Activated T-cell treated with anti-CD3 and anti-CD28 coated beads, Interleukin-2, amount 50 U/mL, for 24 hours (primary cell): ENCODE measurements at places on chromosomes 6 and 20.

- no peak for DNase-seq
These were observed 32.1 kb downstream of the SMLR1 start for GRCh38 chr6:130859161-130859867.

- no peak for DNase-seq
These were observed 131.1 kb downstream of the KIF13A start for GRCh38 chr6:17856306-17856705.

DNA sequence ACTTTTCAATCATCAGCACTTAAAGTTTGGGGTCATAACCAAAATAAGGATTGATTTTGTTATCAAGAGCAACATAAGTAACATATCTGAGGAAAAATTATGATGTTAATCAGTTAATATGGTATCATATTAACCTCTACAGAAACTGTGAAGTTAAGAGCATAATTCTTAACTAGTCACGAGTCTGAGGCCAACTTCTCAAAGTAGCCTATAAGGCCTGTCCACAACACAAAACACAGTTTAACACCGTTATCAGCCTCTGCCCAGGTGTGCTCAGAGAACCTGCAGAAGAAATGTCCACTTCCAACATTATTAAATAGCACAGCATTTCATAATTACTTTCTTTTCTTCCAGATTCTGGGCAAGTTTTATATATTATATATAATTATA lies 1.1 kb downstream of the STX7 start:
- DNase-seq = no peak

DNA sequence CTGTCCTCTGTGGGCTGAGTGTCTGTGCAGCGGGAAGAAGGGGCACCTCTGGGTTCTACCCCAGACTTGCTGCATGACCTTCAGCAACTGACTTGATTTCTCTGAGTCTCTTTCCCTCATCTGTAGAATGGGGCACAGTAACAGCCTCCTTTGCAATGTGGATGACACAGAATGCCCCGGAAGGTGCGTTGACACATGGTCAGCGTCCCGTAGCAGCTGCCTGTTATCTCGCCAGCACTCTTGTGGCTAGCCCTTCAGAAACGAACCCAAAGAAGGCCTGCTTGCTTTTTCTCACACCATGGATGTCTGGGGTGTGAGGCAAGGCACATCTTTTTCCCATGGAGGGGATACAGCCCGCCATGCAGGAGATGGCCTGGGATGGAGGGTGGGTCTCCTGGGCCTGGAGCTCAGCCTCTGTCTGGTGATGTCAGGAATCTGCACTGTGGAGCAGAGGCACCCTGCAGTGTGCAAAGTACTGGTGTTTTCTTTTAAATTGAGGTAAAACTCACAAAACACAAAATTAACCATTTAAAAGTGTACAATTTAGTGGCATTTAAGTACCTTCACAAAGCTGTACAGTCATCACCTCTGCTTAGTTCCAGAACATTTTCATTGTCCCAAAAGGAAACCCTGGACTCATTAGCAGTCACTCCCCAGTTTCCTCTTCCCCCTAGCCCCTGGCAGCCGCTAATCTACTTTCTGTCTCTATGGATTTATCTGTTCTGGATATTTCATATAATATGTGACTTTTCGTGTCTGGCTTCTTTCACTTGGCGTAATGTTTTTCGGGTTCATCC lies 59.8 kb upstream of the FAM83D start:
- no peak for DNase-seq

GRCh38 chr6:55642366-55642765 lies 63.4 kb upstream of the HMGCLL1 start:
- no peak for DNase-seq

- DNase-seq = peak; percentile 68
These were observed 5.0 kb downstream of the BRD2 start for GRCh38 chr6:32973144-32974015.

DNA sequence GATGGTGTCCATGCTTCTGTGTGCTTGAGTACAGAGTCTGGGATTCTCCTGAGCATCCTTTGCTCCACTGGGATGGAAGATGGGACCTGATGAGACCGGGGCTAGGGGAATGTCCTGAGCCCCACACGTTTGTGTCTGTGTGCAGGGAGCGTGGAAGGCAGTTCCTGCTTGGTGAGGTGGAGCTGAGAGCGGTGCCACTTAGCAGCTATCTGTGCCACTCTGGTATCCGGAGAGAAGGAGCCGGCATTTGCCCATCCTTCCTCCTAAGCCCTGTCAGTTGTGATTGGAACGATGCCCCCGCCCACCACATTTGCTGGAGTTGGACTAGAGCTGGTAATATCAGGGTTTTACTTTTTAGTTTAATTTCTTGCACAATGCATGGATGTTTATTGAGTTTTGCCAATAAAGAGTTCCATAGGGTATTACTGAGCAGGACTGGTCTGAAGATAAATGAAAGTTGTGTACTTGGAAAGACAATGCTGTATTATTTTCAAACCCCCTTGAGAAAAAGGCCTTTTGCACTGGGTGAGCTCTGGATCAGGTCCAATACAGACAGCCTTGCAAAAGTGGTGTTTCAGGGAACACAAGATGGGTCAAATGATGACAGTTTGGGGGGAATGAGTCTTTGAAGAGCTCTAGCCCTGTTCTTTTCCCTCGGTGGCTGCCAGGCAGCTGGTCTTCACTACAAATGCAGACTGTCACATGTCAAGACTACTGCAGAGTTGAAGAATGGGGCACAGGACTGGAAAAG lies 130.8 kb downstream of the SYCP2 start:
- DNase-seq = no peak

DNA sequence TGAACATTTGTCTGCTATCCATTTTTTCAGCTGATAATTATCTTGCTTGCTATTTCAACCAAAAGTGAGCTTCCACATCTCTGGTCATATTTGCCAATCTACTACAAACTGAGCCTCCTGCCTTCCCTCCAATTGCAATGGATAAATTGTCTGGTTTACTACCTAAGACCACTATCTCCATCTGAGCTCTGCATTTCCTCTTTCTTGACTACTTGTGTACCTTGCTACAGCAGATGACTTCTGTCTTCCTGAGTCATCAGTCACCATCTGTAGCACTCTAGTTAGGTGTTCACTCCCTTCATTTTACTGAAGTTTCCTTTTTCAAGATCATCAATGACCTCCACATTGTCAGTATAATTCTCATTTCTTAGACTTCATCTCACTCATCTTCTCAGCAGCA lies 33.5 kb upstream of the PHIP start:
- DNase-seq = no peak

DNA sequence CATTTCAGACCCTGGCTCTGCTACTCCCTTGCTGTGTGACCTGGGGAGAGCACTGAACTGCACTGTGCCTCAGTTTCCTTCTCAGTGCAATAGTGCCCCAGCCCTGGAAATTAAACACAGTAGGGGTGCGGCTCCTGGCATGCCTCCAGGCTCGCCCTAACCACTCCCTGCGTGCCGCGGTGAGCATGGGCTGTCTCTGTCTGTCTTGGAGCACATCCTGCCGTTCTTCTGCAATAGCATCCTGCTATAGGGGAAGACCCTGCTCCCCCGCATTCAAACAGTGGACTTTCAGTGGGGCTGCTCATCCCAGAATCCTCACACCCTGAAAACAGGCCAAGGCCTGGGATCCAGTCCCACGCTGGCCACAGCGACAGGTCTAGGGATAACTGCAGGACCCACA lies 129.5 kb downstream of the FOXC1 start:
- DNase-seq = no peak

GRCh38 chr6:167750956-167751358 lies 75.8 kb upstream of the AFDN start:
- no peak for DNase-seq

GRCh38 chr6:19818805-19819204 lies 18.4 kb upstream of the ID4 start:
- DNase-seq = no peak

DNA sequence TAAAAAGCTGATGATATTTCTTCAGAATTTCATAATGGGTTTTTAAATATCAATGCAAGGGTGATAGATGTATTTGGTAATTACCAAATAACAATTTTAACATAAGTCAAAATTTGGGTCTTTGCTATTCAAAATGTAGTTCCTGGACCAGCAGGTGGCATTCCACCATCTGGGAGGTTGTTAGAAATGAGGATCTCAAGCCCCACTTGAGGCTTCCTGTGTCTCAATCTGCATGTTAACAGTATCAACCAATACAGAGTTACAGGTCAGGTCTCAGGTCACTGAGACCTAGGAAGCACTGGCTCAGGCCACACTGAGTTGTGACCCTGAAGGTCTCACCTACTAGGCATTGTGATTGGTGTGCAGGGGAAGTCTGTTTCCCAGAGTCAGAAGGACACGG lies 57.2 kb upstream of the MTRF1L start:
- no peak for DNase-seq

- no peak for DNase-seq
These were observed 102.3 kb upstream of the TBX18 start for GRCh38 chr6:84866715-84867114.

- DNase-seq = no peak
These were observed 1420.0 kb upstream of the EYS start for GRCh38 chr6:67127041-67127440.

DNA sequence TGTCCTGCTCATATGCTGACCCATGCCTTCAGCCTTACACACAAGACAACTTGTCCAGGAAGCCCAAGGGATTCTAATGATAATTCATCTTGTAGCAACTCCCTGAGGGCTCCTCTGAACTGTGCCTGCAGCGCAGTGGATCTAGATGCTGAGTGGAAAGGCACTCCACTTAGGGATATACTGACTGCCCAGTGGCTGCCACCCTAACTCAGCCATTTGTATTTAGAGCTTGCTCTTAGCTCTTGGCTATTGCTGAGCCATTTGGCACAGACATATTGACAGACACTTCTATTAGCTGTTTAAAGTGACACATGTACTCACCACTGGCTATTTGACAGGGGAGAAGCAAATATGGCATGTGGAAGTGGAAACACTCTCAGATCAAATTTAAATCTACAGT lies 278.3 kb upstream of the SGK1 start:
- no peak for DNase-seq

DNA sequence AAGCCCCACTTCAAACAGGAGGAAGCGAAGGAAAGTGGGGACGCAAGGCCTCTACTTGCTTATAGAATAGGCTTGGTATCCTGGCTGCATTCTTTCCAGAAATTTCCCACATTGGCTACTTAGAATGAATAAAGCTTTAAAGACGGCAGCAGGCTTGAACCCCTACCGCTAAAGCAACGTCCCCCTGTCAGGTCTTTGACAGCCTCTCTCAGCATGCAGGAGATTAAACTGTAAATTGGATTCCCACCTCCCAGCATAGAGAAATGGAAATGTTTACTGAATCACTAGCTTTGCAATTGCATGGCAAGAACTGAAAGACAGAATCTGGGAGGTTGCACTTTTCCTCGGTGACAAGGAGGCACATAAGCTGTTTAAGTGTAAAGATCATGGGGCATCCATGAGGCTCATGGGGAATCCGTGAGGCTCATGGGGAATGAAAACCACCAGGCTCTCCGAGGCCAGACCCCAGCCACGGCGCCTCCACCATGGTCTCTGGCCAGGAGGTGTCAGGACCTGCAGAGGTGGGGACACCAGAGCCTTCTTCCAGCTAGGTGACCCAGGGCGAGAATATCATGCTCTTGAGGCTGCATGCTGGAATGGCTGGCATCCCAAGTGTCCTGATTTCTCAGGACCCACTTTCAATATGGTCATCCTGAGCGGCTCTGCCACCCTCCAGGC lies 10.3 kb downstream of the LEMD2 start:
- no peak for DNase-seq

DNA sequence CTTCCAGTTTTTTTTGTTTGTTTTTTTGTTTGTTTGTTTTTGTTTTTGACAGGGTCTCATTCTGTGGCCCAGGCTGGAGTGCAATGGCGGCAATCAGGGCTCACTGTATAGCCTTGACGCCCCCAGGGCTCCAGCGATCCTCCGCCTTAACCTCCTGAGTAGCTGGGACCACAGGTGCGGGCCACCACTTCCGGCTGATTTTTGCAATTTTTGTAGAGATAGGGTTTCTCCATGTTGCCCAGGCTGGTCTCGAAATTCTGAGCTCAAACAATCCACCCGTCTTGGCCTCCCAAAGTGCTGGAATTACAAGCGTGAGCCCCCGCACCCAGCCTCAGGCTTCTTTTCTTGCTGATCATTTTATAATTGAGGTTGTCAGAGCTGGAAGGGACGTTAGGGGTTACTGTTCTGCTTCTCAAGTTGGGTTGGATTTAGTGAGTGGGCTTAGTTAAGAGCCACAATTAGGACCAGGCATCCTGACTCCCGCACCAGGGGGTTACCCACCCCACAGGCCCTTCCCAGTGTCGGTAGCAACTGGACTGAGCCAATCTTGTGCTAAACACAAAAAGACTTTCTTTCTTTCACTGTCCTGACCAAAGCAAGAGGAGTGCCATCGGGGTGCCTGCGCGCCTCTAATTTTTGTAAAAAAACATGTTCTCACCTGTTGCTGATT lies 13.1 kb upstream of the ZSCAN9 start:
- DNase-seq = no peak

- no peak for DNase-seq
These were observed 9.1 kb downstream of the SNTA1 start for GRCh38 chr20:33434434-33434833.

DNA sequence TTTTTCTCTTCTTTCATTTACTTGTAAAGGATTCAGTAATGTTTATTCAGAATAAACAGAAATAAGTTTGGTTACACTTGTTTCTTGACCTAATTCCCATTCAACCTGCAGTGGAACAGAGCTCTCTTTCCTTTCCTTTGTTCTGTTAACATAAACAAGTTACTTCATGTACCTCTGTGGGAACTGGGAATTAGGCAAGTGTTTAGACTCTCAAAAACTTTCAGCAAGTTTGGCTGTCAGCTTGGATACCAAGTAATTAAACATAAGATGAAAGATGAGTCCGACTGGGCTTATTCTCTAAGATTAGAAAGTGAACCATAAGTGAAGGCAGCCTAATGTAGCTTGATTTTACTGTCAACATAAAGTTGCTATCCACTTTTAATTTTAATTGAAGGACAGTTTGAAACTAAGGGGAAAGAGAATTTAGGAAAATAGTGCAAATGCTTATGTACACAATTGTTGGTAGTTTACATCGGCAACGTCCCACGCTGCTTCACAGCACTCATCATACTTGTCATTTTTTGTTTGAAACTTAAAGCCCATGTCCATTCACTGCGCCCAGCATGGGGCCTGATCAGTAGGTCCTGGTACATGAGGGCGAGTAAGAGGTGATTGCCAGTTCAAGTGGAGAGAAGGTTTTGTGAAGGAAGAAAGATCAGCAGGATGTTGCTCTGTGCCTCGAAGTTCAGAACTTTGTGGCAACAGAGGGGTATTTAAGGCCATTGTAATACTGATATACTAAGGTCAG lies 113.0 kb downstream of the PLEKHG1 start:
- DNase-seq = no peak

DNA sequence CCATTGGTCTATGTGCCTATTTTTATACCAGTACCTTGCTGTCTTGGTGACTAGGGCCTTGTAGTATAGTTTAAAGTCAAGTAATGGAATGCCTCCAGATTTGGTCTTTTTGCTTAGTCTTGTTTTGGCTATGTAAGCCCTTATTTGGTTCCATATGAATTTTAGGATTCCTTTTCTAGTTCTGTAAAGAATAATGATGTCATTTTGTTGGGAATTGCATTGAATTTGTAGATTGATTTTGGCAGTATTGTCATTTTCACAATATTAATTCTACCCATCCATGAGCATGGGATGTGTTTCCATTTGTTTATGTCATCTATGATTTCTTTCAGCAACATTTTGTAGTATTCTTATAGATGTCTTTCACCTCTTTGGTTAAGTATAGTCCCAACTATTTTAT lies 96.4 kb upstream of the PAK5 start:
- no peak for DNase-seq
